ENCODE measurements at places on chromosomes 3 and 15. TPM values are rescaled to one million over a fixed set of nuclear protein-coding genes. Genes with fewer than 3 reads are reported as not detected.

DNA sequence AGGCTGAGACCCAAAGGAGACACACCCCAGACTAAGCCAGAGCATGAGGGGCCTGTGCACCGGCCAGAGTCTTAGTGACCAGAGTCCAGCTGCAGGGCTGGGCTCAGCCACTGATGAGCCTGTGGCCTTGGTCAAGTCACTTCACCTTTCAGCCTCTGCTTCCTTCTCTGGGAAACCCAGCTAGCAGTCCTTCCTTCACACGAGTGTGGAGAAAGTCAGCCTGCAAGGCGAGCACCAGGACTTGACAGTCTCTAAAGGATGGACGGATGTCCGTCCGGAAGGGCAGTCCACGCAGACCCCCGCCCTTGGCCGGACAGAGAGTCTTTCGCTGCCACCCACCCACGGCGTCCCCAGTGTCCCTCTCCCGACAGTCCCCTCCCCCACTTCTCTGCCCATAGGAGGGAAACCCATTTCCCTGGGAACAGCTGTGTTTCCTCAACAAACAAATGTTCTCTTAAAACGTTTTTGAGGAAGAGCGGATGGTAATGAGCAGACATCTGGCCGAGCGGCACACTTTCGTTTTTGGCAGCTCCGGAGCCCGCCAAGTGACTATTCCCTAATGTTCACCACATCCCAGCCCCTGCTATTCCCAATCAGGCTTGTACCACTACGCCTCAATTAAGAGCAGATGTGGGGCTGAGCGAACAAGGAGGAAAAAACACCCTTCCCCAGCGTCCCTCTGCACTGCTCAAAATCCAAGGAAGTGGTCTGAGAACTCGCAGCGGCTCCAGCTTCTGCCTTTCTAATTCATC lies 129.1 kb upstream of the SMAD3 start:
- peak overlapping the region; percentile 32 for H3K4me3 ChIP-seq
- no peaks in the 10 kb centered on the region for H3K27me3 ChIP-seq
- no peak overlapping the region for H3K27ac ChIP-seq
- DNase-seq = no peak
- H3K4me1 ChIP-seq = peaks cover 35% of the 10 kb centered on the region

Gene CHRNA7
- total RNA-seq = 1.9 TPM

- H3K27me3 ChIP-seq = no peaks in the 10 kb centered on the region
- peak overlapping the region; percentile 96 for H3K4me3 ChIP-seq
- peaks cover 90% of the 10 kb centered on the region for H3K4me1 ChIP-seq
- no peaks in the 10 kb centered on the region for H3K36me3 ChIP-seq
Measured at GRCh38 chr3:53161450-53161819, 426 bp downstream of the PRKCD start.

GRCh38 chr15:66565741-66566144 lies at the start of gene LCTL:
Gene LCTL (minus strand): TSS chr15:66565998. CDS start chr15:66565365, 633 bp downstream.
- H3K27me3 ChIP-seq = no peaks in the 10 kb centered on the region
- H3K36me3 ChIP-seq = no peaks in the 10 kb centered on the region
- peaks cover 6% of the 10 kb centered on the region for H3K4me1 ChIP-seq
- no peak within 1 kb of the TSS for H3K4me3 ChIP-seq

Gene CLDN18
- total RNA-seq = not detected

DNA sequence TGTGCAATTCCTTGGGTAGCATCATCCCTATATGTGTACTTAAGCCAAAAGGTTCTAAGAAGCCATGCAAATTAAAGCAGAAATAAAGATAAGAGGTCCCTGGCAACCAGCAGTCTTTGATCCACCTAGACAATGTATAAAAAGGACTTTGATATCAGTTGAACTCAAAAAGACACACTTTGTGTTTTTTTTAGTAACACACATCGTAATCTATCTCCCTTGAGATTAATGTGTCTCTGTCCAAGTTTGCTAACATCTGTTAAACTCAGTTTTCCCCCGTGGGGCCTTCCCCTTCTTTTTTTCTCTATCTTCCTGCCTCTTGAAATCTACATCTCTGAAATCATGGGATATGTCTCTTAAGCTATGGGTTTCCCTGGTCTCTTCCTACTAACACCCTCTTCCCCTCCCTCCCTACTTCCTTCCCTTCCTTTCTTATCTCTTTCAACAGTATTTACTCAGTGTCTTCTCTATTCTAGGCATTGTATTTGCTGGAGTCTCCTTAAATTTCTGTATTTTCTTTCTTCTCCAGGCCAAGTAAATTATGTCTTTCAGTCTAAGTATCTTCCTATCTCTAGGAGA lies 27.7 kb downstream of the ALDH1A2 start:
- H3K4me3 ChIP-seq = no peak overlapping the region
- H3K4me1 ChIP-seq = peaks cover 4% of the 10 kb centered on the region
- no peaks in the 10 kb centered on the region for H3K27me3 ChIP-seq
- no peak overlapping the region for H3K27ac ChIP-seq

Gene LTK
- total RNA-seq = not detected

GRCh38 chr3:106862067-106862466 lies 515.2 kb upstream of the CCDC54 start:
- no peaks in the 10 kb centered on the region for H3K27me3 ChIP-seq
- DNase-seq = no peak
- H3K4me3 ChIP-seq = no peak overlapping the region
- no peaks in the 10 kb centered on the region for H3K36me3 ChIP-seq
- H3K27ac ChIP-seq = no peak overlapping the region

Gene OXTR
- 3.8 TPM for total RNA-seq

GRCh38 chr3:178480274-178480673 lies 56.0 kb upstream of the KCNMB2 start:
- H3K27me3 ChIP-seq = no peaks in the 10 kb centered on the region
- H3K4me3 ChIP-seq = no peak overlapping the region
- H3K36me3 ChIP-seq = no peaks in the 10 kb centered on the region
- no peaks in the 10 kb centered on the region for H3K4me1 ChIP-seq
- no peak for DNase-seq

- no peaks in the 10 kb centered on the region for H3K4me1 ChIP-seq
- H3K4me3 ChIP-seq = no peak overlapping the region
- H3K27me3 ChIP-seq = no peaks in the 10 kb centered on the region
- DNase-seq = no peak
- H3K27ac ChIP-seq = no peak overlapping the region
- H3K36me3 ChIP-seq = no peaks in the 10 kb centered on the region
Measured at GRCh38 chr3:38083871-38084333, 44.9 kb downstream of the DLEC1 start.

GRCh38 chr3:347581-347980 lies 151.0 kb downstream of the CHL1 start:
- no peak overlapping the region for H3K27ac ChIP-seq
- DNase-seq = no peak
- no peak overlapping the region for H3K4me3 ChIP-seq
- no peaks in the 10 kb centered on the region for H3K36me3 ChIP-seq

DNA sequence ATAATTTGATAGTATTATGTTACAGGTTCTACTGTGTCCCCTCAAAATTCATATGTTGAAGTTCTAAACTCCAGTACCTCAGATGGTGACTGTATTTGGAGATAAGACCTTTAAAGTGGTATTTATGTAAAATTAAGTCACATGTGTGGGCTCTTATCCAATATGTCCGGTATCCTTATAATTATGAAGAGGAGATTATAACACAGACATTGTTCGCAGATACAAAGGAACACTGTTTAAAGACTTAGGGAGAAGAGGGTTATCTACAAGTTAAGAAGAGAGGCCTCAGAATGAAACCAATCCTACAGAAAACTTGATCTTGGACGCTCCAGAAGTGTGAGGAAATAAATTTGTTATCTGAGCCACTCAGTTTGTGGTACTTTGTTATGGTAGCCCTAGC lies 50.9 kb downstream of the DPH6 start:
- no peak overlapping the region for H3K4me3 ChIP-seq
- no peaks in the 10 kb centered on the region for H3K4me1 ChIP-seq
- no peaks in the 10 kb centered on the region for H3K36me3 ChIP-seq

Gene PEX5L
- not detected for total RNA-seq

Gene MINAR1
- total RNA-seq = 0.38 TPM

DNA sequence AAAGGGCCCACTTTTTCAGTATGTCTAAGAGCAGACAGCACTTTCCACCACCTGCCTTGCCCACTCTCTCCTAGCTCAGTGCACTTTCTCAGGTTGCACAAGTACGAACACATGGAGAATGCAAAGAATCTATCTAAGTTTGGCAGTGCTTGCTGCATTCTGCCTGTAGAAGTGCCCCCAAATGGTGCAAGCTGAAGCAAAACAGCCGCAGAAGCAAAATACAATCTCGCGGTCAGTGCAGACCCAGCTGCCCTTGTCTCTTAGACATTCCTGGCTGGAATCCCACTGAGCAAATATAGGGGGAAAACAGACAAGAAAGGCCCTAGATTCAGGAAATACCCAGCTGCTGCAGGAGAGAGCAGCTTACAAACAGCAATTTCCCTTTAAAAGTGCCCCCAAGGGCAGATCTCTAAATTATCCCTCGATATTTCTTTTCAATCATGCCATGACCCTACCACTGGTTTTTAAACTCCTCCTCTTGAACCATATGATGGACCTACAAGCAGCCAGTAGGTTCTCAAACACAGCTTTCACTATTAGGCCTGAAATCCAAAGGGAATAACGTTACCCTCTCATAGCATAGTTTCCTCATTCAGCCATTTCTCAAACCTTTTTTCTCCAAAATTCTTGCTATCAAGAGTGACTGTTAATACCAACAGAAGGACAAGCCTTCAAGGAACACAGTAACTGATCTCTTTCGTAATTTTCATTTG lies 67.0 kb downstream of the TNIK start:
- H3K36me3 ChIP-seq = no peaks in the 10 kb centered on the region
- no peak for DNase-seq

GRCh38 chr3:76028774-76029173 lies 243.4 kb upstream of the ZNF717 start:
- H3K27me3 ChIP-seq = no peaks in the 10 kb centered on the region
- no peaks in the 10 kb centered on the region for H3K4me1 ChIP-seq
- no peaks in the 10 kb centered on the region for H3K36me3 ChIP-seq

DNA sequence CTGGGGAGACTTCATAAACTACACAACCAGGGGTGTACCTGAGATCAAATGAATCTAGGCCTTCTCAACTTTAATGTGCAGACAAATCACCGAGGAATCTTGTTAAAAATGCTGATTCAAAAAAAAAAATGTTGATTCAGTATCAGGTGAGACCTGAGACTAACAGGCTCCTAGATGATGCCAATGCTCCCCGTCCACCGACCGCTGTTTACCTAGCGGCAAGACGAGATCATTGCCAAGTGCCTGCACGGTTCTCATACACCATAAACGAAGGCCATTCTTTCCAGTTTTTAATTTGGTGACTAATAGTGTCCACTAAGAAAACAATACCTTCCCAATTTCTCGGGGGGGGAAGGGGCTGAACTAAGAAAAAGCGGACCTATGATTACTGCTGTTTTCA lies 2.5 kb upstream of the FSIP1 start:
- H3K27me3 ChIP-seq = no peaks in the 10 kb centered on the region
- no peak overlapping the region for H3K4me3 ChIP-seq
- H3K27ac ChIP-seq = no peak overlapping the region
- H3K4me1 ChIP-seq = peaks cover 9% of the 10 kb centered on the region
- no peak for DNase-seq
- no peaks in the 10 kb centered on the region for H3K36me3 ChIP-seq

- H3K27ac ChIP-seq = no peak overlapping the region
- no peak for DNase-seq
Measured at GRCh38 chr3:4587061-4587837, 94.1 kb downstream of the ITPR1 start.

DNA sequence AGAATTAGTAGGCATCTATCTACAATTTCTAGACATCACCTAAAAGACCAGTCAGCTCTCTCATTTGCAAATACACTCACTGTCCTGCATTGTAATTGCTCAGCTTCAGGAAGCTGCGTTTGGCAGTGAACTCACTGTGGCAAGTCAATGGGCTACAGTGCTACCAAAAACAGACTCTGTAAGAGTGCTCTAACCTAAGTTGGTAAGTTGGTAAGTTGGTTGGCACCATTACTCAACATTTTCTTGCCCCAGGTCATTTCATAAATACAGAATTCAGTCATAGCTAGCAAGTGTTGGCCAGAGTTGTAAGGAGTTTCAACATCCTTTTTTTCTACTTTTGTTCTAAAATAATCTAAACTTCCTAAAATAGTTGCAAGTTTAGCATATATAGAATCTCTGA lies 466.3 kb downstream of the NAALADL2 start:
- no peak overlapping the region for H3K4me3 ChIP-seq
- no peak overlapping the region for H3K27ac ChIP-seq
- H3K36me3 ChIP-seq = no peaks in the 10 kb centered on the region
- no peaks in the 10 kb centered on the region for H3K4me1 ChIP-seq
- no peaks in the 10 kb centered on the region for H3K27me3 ChIP-seq

- H3K27ac ChIP-seq = no peak overlapping the region
- H3K4me3 ChIP-seq = no peak overlapping the region
- H3K27me3 ChIP-seq = no peaks in the 10 kb centered on the region
Measured at GRCh38 chr3:30225021-30225420, 381.4 kb upstream of the TGFBR2 start.

- peak overlapping the region; percentile 76 for H3K27ac ChIP-seq
- H3K4me1 ChIP-seq = peaks cover 39% of the 10 kb centered on the region
- H3K36me3 ChIP-seq = no peaks in the 10 kb centered on the region
- DNase-seq = no peak
Measured at GRCh38 chr3:11637901-11638458, 5.7 kb downstream of the VGLL4 start.

GRCh38 chr3:71318458-71318827 lies 265.1 kb downstream of the FOXP1 start:
- no peak overlapping the region for H3K27ac ChIP-seq
- H3K27me3 ChIP-seq = no peaks in the 10 kb centered on the region
- DNase-seq = no peak
- H3K4me1 ChIP-seq = no peaks in the 10 kb centered on the region

Gene GPR149
- not detected for total RNA-seq

DNA sequence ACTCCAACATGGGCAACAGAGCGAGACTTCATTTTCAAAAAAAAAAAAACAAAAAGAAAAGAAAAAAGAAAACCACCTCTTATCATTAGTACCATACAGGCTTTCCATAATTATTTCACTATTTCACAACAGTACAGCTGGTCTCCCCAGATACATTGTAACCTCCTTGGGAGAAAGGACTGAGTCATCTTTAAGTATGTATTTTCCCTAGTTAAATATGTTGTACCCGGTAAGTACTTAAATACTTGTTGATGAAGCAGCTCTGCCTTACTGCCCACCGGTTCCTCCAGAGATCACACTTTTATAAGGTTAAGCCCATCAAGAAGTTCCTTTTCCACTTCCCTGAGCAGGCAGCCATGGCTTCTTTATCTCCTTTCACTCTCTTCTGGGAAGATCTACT lies 789.5 kb upstream of the CFAP20DC start:
- H3K4me1 ChIP-seq = no peaks in the 10 kb centered on the region
- H3K27me3 ChIP-seq = no peaks in the 10 kb centered on the region
- no peak overlapping the region for H3K27ac ChIP-seq
- H3K36me3 ChIP-seq = no peaks in the 10 kb centered on the region
- no peak for DNase-seq

Data from esophagus squamous epithelium (tissue), 5 donors.